Stimulated activated CD4-positive, alpha-beta T cell treated with anti-CD3 and anti-CD28 coated beads, TNF-alpha, amount 100 ng/mL, for 4 hours (primary cell): ENCODE measurements at places on chromosomes 13 and 19.
A peak's percentile ranks its signal among the peaks of the same experiment; 100 is the strongest.

DNA sequence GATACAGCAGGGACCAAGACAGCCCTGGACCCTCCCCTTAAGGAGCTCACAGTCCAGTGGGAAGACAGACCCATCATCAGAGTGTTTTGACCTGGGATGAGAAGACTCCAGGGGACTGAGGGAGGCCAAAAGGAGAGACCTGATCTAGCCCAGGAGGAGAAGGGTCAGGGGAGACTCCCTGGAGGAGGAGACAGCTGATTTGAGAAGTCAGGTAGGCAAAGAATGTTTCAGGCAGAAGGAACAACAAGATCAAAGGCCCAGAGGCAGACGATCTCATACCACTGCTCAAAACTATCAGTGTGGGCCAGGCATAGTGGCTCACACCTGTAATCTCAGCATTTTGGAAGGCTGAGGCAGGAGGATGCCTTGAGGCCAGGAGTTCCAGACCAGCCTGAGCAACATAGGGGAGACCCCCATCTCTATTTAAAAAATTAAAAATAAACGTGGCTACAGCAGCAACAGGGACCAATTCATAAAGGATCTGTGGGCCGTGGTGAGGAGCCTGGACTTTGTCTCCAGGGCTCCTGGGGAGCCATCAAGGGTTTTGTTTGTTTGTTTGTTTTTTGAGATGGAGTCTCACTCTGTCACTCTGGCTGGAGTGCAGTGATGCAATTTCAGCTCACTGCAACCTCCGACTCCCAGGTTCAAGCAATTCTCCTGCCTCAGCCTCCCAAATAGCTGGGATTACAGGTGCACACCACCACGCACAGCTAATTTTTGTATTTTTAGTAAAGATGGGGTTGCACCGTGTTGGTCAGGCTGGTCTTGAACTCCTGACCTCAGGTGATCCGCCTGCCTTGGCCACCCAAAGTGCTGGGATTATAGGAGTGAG, 2.2 kb upstream of the COX6B1 start:
- DNase-seq = no peak

DNA sequence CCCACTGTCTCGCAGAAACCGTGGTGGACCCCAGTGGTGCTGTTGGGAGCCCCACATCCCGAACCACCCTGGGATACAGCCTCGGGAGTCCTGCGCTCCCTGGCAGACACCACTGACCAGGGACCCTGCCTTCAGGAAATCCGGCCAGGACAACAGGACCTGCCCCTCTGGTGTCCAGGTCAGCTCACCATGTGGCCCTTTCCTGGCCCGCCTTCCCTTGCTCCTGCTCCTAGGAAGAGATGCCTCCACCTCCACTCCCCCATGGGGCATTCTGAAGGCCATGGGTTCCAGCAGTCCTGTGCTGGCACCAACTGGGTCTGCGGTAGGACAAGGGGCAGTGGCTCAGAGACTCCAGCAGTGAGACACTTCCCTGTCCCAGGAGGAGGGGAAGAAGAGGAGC, 22.5 kb upstream of the SLC7A10 start:
- no peak for DNase-seq

DNA sequence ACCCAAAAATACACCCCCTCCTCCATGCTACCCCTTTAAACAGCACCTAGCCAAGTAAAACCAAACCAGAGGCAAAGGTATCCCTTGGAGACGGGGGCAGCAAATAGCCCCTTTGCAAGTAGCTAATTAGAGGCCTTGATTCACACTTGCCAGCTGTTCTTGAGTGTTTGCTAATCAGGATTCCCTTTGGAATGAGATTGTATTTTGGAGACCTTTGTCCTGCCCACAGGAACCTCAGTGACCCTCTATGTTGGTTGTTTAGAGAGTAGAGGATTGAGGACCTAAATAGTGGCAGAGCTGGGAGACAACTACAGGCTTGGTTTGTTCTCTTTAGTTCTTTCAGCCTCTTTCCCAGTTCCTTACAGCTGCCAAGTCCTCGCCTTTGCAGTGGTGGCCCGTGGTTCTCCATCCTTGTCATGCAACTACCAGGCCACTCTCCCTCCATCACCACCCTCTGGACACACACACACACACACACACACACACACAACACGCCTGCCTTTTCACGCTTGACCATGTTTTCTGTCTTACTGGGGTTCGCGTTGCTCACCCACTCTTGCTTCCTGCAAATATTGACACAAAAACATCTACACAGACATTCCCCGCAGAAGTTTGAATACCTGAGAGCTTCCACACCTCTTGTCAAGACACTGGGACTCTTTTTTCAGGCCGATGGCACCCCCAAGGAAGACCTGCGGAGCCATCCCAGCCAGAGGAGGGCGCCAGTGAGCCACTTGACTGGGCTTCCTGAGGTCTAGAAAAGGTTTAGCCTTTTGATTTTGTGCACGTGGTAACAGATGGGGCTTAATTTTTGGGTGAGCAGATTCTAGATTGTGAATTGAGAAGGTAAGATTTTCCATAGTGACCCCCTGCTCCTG, 80.0 kb upstream of the GPR183 start:
- DNase-seq = peak; percentile 82

- DNase-seq = no peak
These were observed 53.2 kb downstream of the COMP start for GRCh38 chr19:18737954-18738351.

DNA sequence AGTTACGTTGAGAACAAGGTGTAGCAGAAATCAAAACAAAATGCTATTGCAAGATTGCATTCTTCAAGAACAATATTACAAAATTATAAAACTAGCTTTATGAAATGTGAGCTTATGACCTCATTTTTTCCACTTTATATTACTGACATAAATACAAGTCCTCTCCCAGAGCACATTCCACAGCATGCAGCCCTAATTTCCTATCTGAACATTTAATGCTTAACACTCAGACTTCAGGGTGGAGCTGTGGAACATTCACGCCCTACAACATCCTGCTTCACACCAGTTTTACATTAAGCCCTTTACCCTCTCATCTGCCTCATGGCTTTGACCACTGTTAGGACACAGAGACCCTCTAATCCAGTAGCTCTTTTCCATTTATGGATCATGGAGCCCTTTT, 65.5 kb downstream of the EPSTI1 start:
- DNase-seq = no peak

DNA sequence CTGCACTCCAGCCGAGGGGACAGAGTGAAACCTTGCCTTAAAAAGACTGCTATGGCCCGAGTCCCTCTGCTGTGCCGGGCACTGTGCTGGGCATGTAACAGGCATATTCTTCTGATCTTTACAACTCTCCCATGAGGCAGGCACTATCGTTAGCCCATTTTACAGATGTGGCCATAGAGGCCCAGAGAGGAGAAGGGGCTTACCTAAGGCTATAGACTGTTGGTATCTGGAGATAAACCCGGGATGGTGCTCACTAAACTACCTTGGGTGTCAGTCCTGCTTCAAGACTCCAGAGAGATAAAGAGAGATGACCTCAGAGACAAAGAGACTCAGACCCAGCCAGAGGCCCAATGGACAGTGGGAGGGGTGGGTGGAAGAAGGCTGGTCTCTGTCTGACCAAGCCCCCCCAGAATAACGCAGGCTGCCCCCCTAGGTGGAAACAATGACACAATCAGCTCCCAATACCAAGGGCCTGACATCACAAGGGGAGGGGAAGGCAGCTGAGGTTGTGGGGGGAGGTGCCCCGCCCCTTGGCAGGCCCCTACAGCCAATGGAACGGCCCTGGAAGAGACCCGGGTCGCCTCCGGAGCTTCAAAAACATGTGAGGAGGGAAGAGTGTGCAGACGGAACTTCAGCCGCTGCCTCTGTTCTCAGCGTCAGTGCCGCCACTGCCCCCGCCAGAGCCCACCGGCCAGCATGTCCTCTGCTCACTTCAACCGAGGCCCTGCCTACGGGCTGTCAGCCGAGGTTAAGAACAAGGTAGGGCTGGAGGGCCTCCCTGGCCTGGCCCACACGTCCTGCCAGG, at the start of gene CNN1:
TSS of gene CNN1 (plus strand) at position 620 of the 805 bp plus-strand sequence. CDS start at position 697, 77 bp downstream.
- no peak for DNase-seq

DNA sequence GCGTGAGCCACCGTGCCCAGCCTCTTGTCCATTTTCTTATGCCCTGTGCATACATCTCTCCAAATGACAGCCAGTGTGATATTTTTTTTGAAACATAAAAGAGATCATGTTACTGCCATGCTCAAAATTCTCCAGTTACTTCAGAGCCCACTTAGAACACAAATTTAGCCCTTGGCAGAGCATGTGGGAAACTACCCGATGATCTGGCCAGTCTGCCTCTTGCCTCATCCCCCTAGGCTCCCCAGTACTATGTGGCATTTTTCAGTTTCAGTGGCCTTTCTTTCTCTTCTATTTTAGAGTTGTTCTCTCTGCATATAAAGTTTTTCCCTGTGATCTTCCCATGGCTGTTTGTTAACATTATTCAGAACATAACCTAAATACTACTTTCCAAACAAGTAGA, 323.0 kb downstream of the GPC5 start:
- DNase-seq = no peak

- no peak for DNase-seq
These were observed 442 bp upstream of the FGF14 start for GRCh38 chr13:102402290-102402689.

DNA sequence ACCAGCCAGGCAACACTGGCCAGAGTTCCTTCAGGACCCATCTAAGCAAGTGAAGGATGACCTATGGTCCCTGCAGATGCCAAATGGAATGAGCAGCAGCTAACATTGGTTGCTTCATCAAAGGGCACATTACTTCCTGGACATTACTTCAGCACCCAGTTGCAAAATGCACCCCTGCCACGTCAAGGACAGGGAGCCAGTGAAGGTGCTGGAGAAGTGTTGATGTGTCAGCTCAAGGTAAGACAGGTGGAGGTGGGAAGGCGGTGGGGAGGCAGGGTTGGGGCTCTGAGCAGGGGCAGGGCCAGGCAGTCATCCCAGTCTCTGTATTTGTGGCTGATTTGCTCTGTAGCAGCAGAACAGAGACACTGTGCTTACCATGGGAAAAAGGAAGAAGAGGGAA, 14.6 kb downstream of the CSNK1A1L start:
- no peak for DNase-seq

DNA sequence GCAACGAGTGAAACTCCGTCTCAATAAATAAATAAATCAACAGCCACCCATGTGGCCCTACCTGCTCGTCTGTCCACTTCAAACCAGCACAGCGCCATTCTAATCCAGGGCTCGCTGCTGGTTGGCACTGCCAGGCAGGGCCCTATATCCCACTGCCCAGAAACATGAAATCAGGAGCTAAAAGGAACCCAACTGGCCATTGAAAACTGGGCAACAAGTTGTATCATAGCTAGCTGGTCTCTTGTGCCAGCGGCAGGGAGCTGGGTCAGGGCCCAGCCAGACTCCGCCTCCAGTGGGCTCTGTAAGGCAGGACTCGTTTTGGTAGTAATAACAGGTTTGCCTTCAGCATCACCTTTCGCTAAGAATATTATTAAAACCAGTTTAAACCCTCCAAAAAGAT, 39.3 kb downstream of the GGACT start:
- no peak for DNase-seq

GRCh38 chr13:101845245-101846020, 393.0 kb downstream of the ITGBL1 start:
- no peak for DNase-seq

- no peak for DNase-seq
These were observed 68.1 kb downstream of the UFM1 start for GRCh38 chr13:38417727-38418126.

GRCh38 chr19:42272989-42273406, 3.9 kb downstream of the CIC start:
- DNase-seq = no peak

- no peak for DNase-seq
These were observed 1151.0 kb downstream of the DIAPH3 start for GRCh38 chr13:59012731-59013130.

DNA sequence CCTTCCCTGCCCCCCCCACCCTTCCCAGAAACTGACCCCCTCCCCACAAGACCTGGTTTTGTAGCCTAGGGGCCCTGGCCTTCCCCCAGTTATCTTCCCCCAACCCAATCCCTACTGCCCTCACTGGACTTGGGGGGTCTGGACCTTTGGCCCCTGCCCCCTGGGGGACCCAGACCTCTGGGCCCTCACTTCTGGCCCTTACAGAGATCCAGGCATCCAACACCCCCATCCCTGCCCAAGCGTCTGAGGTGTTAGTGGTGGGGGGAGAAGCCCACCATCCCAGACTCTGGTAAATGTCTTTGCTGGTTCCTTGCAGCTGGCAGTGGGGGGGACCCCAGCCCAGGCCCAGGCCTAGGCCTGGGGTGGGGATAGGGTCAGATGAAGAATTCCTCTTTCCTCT, 3.5 kb upstream of the ZNF428 start:
- no peak for DNase-seq

DNA sequence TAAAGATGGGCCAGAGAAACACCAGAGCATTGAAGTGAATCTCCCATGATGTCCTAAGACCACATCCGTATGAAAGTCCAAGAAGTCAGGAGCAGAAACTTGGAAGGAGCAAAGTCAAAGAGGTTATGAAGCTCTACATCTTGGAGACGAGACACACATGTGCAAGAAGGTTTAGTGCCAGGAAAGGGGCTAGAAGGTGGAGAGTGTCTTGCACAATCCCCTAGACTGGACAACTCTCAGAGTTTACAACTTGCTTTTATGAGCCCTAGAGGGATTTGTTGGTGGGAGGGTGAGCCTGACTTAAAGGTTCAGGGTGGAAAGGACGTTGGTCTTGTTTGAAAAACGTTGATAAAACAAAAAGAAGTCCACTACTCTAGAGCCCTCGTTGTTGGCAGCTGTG, 150.6 kb downstream of the GPC6 start:
- DNase-seq = no peak

GRCh38 chr19:17289489-17289888, 7.8 kb downstream of the ANKLE1 start:
- peak; percentile 30 for DNase-seq

- DNase-seq = no peak
These were observed 51.3 kb downstream of the ERICH6B start for GRCh38 chr13:45564133-45564776.

DNA sequence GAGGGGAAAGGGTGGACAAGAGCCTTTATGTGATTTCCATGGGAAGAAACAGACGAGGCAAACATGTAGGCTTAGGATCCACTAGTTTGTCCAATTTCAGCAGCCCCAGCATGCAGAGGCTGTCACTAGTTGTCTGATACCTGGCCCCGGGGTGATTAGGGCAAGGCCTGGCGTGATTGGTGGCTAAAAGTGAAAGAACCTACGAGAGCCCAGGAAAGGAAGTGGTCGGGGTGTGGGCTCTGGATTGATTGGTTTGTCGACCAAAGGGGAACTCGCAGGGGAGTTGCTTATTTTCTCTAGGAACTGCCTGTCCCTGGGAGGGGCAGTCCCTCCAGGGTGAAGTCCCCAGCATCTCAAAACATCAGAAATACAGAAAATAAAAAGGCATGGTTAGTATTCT, 64.2 kb upstream of the UQCRFS1 start:
- no peak for DNase-seq

GRCh38 chr13:46641274-46642081, 88.5 kb downstream of the LRCH1 start:
- no peak for DNase-seq
